ENCODE measurements at places on chromosomes 5 and 9.

DNA sequence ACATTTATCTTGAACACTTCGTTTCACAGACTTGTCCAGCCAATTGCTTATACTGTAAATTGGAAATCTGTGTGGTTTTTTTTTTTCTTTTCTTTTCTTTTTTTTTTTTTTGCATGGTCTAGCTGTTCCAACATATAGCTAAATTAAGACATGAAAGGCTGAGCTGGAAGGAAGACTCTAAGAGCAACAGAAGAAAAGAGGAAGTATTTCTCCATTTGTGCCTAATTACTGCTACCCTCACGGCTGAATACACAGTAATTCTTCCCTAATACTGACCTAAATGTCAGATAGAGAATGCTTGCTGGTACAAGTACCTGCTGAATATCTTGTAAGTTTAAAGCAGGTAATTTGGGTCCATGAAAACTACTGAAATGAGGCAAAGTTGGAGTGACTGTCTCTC is 11.0 kb upstream of the HAPLN1 start:
- no peak for DNase-seq

DNA sequence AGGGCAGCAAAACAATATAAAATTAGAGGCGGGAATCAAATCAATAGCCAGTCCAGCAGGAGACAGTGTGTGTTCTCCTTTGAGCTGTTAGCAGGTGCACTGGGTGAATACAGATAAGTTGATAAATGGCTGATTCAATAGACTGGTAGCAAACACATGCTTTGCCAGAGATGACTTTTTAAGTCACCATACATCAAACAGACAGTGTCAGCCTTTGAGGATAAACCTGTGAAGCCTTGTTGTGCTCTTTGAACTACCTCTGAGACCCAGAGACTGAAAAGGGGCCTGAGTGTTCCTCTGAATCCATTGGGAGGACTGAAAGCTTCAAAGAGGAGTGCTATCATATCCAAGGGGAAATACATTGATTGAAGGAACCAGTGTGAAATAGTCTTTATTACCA is 301.9 kb downstream of the RASEF start:
- no peak for DNase-seq

DNA sequence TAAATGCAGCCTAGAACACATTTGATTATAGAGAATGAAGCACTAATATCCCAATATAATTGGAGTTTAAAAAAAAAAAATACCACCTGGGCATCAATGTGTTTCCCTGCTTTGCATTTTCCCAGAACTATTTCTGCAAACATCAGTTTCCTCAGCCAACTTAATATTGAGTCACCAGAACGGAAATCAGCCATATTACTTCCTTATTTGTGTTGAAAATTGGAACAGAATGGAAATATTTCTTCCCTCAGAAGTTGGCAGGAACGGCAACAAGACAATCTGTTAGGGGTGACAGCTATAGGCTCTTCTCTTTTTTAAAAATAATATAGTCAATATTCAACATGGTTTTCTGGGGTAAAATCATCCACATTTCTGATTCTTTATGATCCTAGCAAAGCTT is 4.0 kb downstream of the MFAP3 start:
- no peak for DNase-seq

- peak; percentile 94 for DNase-seq
These were observed 12.9 kb downstream of the RGS14 start for GRCh38 chr5:177370488-177371119.

DNA sequence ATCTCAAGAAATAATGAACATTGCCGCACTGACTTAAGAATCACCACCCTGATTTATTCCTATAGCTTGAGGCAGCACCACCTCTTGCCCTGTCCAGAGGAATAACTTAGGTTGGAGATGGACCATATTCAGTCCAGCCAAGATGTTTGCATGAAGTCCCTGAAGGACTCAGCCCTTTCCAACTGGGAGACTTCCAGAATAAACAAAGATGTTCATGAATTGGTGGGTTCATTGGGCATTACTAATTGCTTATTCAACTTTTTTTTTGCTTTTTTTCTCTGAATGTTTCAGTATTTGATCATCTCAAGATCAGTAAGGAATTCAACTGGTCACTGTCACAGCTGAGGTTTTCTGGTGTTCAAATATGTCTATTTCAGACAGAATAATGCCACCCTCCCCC is 470.6 kb downstream of the CCDC171 start:
- no peak for DNase-seq
